Mesothelial cell of epicardium (in vitro differentiated cells): ENCODE measurements at places on chromosomes 6 and 20. TPM values are rescaled to one million over a fixed set of nuclear protein-coding genes. Genes with fewer than 3 reads are reported as not detected.

TRIM15 gene
- not detected in 3 replicates for total RNA-seq

PRND gene
- total RNA-seq: 0.05 TPM in 1 of 3 replicates, not detected in the others

SYCP2 gene
- 1.8 to 2.8 TPM (median 2.3 TPM) in 3 replicates for total RNA-seq

KHDC3L gene
- total RNA-seq: 0.27 TPM in 1 of 3 replicates, not detected in the others

TPD52L1 gene
- total RNA-seq: 200 to 212 TPM (median 209 TPM) in 3 replicates

ELOVL4 gene
- 3.3 to 3.6 TPM (median 3.6 TPM) in 3 replicates for total RNA-seq

GRCh38 chr20:29079769-29080690 lies 2177.4 kb upstream of the DEFB115 start:
- no peak overlapping the region for H3K27ac ChIP-seq
- H3K4me1 ChIP-seq: no peaks in the 10 kb centered on the region
- no peak overlapping the region for H3K4me3 ChIP-seq
- H3K36me3 ChIP-seq: peaks cover 4% of the 10 kb centered on the region
- H3K27me3 ChIP-seq: no peaks in the 10 kb centered on the region
- no peak for DNase-seq

DNA sequence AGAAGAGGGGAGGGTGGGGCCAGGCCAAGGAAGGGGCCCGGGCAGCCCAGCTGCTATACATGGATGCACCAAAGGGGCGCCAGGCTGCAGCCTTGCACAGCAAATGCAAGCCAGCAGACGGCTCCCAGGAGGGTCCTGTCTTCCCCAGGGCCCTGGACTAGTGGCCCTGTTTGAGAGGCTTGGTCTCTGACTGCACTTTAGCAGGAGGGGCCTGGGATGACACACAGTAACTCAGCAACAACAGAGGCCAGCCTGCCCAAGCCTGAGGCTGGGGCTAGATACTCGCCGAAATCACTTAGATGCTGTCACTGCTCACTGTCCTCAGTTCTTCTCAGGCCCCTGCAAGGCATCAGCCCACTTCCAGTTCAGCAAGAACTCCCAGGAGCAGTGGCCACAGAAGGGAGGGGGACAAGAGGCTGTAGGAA lies 73.5 kb downstream of the TRAM2 start:
- H3K27me3 ChIP-seq: no peaks in the 10 kb centered on the region
- H3K4me1 ChIP-seq: peaks cover 5% of the 10 kb centered on the region
- no peak overlapping the region for H3K4me3 ChIP-seq
- DNase-seq: no peak

GRCh38 chr6:163398815-163399214 lies 15.7 kb upstream of the QKI start:
- H3K36me3 ChIP-seq: no peaks in the 10 kb centered on the region
- no peaks in the 10 kb centered on the region for H3K27me3 ChIP-seq
- DNase-seq: no peak

DNA sequence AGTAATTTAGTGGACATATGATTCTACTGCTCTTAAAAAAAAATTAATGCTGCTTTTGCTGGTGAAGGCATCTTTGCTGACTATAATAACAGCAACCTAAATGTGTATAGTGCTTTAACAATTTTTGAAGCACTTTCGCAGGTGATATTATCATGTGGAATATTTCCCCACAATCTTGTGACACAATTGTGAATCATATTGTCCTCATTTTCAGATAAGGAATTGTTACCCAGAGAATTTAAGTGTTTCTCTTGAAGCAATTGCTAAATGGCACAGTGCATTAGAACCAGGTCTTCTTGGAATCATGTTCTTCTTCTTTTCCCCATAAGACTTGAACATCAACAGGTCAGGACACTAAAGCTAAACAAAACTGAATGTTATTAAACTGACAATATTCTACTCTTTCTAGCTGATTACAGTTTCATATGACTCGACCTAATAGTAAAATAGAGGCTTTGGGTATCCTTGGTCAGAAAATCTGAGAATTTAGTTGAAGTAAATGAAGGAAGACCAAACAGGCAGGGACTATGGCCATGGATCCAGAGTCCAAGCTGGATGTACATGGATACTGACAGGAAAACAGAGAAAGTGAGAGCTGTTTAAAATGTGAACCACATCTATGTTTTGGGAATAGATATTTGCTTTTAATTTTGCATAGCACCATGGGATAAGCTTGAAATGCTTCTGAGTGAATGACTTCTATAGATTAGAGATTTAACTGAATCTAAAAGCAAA lies 121.8 kb upstream of the SLC35B3 start:
- no peak overlapping the region for H3K4me3 ChIP-seq
- peaks cover 13% of the 10 kb centered on the region for H3K4me1 ChIP-seq
- H3K36me3 ChIP-seq: no peaks in the 10 kb centered on the region

DNA sequence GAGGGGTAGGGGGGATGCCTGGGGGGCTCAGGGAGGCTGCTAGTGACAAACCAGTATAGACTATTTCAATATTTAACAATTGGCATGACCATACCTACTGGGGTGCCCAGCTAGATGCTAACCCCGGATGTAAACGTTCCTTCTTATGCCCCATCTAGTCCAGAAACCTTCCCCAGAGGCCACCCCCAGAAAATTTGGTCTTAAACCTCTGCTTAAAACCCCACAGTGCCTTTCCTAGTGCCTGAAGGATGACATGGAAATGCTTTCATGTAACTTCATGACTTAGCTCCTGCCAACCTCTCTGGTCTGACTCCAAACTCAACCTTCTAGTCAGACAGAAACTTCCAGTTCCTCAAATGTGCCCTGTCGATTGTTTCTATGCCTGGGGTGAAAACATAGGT lies 52.0 kb downstream of the JPH2 start:
- peak overlapping the region; percentile 52 for H3K27ac ChIP-seq
- no peak for DNase-seq
- H3K4me1 ChIP-seq: peaks cover 14% of the 10 kb centered on the region
- H3K4me3 ChIP-seq: no peak overlapping the region

GRCh38 chr6:89311853-89312531 lies 3.1 kb downstream of the GABRR2 start:
- H3K27ac ChIP-seq: peak overlapping the region; percentile 52
- peaks cover 23% of the 10 kb centered on the region for H3K4me1 ChIP-seq
- no peak overlapping the region for H3K4me3 ChIP-seq

GRCh38 chr6:116438590-116439448 lies 22.4 kb upstream of the CALHM6 start:
- no peak overlapping the region for H3K4me3 ChIP-seq
- peaks cover 11% of the 10 kb centered on the region for H3K36me3 ChIP-seq
- H3K4me1 ChIP-seq: peaks cover 48% of the 10 kb centered on the region
- no peak for DNase-seq

GRCh38 chr20:53337390-53338101 lies 256.1 kb downstream of the ZNF217 start:
- H3K27ac ChIP-seq: no peak overlapping the region
- peaks cover 15% of the 10 kb centered on the region for H3K4me1 ChIP-seq
- H3K36me3 ChIP-seq: peaks cover 6% of the 10 kb centered on the region
- DNase-seq: no peak
- no peaks in the 10 kb centered on the region for H3K27me3 ChIP-seq
- no peak overlapping the region for H3K4me3 ChIP-seq

DNA sequence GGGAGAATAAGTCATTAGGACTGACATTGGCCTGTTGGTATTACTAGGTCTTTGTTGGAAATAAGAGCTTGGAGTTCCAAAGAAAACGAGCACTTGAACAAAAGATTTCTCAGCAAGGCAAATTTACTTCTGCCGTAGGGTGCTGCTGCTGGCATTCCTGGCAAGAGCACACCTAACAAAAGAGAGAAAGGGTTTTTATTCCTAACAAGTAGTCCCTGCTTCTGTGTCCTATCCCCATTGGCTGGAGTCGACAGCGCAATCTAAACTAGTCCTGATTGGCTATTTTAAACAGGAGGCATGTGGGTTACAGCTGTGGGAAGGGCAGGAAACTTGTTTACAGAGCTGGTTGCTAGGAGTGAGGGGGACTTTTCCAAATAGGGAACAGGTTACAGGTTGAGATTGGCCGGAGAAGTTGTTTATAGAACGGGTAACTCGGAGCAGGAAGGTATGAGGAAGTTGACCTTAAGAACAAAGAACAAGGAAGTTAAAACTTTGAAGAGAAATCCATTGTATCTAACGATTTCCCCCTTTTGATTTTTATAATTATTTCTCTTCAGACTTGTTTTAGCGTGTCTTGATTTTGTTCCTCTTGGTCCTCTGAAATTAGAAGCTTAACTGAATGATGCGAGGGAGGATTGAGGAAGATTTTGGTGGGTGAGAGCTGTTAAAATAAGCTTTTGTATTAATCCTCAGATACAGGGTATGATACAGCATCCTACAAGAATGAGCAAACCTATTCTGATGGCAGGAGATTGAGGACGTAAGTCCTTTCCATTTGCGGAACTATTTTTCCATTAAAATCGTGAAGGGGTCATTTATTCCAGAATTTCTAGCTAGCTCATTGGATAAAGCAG lies 3.4 kb upstream of the ZNFX1 start:
- H3K4me1 ChIP-seq: peaks cover 72% of the 10 kb centered on the region
- peaks cover 76% of the 10 kb centered on the region for H3K36me3 ChIP-seq
- H3K4me3 ChIP-seq: peak overlapping the region; percentile 95
- peak overlapping the region; percentile 98 for H3K27ac ChIP-seq
- no peaks in the 10 kb centered on the region for H3K27me3 ChIP-seq

- no peak overlapping the region for H3K4me3 ChIP-seq
- peaks cover 2% of the 10 kb centered on the region for H3K36me3 ChIP-seq
- no peak for DNase-seq
- H3K4me1 ChIP-seq: no peaks in the 10 kb centered on the region
These were observed 95.8 kb upstream of the UST start for GRCh38 chr6:148650941-148651505.

GRCh38 chr20:13425381-13426135 lies 204.5 kb downstream of the ISM1 start:
- no peaks in the 10 kb centered on the region for H3K27me3 ChIP-seq
- no peak overlapping the region for H3K27ac ChIP-seq
- peaks cover 23% of the 10 kb centered on the region for H3K4me1 ChIP-seq
- H3K4me3 ChIP-seq: no peak overlapping the region

- H3K4me1 ChIP-seq: no peaks in the 10 kb centered on the region
- DNase-seq: no peak
- no peak overlapping the region for H3K27ac ChIP-seq
These were observed 81.6 kb upstream of the KHDRBS2 start for GRCh38 chr6:62367601-62368000.

DNA sequence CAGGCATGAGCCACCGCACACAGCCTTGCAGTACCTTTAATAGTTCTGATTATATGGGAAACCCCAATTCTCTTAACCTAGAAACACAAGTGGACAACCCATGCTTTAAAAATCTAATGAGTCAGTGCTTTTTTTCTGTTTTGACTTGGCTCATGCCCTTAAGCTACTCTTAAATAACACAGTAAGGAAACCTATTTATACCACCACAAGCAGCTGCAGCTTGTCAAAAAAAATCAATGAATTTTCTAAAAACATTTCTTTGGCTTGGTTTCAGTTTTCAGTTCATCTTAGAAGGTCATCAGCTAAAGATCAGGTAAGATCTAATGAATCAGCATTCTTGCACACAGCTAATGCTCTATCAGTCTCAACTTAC lies 124.1 kb upstream of the DST start:
- no peaks in the 10 kb centered on the region for H3K36me3 ChIP-seq
- no peaks in the 10 kb centered on the region for H3K27me3 ChIP-seq
- peak overlapping the region; percentile 50 for H3K27ac ChIP-seq
- no peak for DNase-seq
- peaks cover 30% of the 10 kb centered on the region for H3K4me1 ChIP-seq
- no peak overlapping the region for H3K4me3 ChIP-seq

DNA sequence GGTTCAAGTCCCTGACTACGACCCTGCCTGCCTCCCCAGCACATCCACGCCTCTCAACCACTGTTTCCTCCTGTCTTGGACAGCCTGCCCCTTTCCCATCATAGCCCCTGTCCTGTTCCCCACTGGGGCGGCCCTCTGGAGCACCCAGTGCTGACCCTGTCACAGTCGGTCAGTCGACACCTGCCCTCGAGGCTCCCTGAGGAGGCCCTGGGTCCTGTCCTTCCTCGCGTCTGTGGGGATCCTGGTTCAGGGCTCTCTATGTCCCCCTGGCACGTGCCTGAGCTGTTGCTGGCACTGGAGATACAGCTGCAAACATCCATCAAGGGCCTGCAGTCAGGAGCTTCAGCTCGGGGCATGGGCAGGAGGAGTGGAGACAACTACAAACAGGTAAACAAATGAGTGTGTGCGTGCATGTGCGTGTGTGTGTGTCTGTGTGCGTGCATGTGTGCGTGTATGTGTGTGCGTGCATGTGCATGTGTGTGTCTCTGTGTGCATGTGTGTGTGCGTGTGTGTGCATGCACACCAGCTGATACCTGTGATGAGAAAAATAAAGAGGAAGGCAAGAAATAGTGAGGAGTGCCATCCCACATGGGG lies 132.8 kb downstream of the PHACTR3 start:
- H3K4me3 ChIP-seq: no peak overlapping the region
- no peaks in the 10 kb centered on the region for H3K4me1 ChIP-seq
- H3K27me3 ChIP-seq: no peaks in the 10 kb centered on the region
- DNase-seq: no peak
- no peak overlapping the region for H3K27ac ChIP-seq
- H3K36me3 ChIP-seq: no peaks in the 10 kb centered on the region

DNA sequence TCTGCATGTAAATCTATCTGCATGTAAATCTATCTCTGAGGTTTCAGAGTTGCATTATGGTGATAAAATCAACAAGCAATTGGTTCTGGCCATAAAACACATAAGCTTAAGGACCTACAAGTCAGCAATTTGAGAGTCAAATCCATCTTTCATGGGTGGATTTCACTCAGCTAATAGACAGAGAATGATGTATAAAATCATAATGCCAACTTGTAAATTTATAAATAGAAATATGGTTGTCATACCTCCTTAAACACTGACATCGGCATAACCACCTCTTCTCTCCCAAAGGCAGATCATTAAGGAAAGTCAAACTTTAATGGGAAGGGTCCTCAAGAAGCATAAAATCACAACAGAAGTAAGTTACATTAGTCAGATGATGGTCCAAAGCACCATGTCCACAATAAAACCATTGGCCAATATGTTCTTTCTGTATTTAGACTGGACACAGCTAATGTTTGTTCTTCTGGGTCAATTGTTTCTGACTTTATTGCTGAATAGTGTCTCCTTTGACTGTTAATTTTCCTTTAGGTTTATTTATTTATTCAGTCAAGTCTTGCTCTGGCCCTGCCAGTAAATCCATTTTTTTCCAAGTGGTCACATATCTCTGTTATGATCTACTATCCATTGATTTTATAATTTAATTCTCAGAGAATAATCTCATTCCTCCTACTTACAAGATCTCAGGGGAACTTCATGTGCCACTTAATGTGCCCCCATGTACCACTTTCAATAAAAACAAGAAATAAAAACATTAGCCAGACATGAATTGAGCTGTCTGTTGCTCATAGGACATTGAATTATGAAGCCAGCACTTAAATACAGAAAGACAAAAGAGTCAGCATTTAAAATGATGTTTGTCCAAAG lies 382.9 kb upstream of the IRAK1BP1 start:
- H3K4me1 ChIP-seq: no peaks in the 10 kb centered on the region
- H3K36me3 ChIP-seq: no peaks in the 10 kb centered on the region
- H3K27ac ChIP-seq: no peak overlapping the region
- H3K27me3 ChIP-seq: peaks cover 3% of the 10 kb centered on the region
- no peak overlapping the region for H3K4me3 ChIP-seq
